Activated CD8-positive, alpha-beta memory T cell treated with anti-CD3 and anti-CD28 coated beads, Interleukin-2, amount 10 ng/mL, durations not matched to agents 7 days and 5 days (primary cell): ENCODE measurements at places on chromosomes 3 and 15. TPM values are rescaled to one million over a fixed set of nuclear protein-coding genes. Genes with fewer than 3 reads are reported as not detected.

Gene CCR1
- 55.6 TPM for total RNA-seq

Gene RBPMS2
- not detected for total RNA-seq

Gene FAM3D
- total RNA-seq, result not detected

Gene ZNF860
- total RNA-seq, result not detected

Gene DGKG
- total RNA-seq, result 0.66 TPM

Gene CELSR3
- total RNA-seq, result 20.9 TPM

Gene SHF
- 2.2 TPM for total RNA-seq

Gene GPR62
- total RNA-seq, result not detected

Gene ALDH1L1
- total RNA-seq, result not detected
